B cell (primary cell): ENCODE measurements at places on chromosomes 3 and 15. TPM values are rescaled to one million over a fixed set of nuclear protein-coding genes. Genes with fewer than 3 reads are reported as not detected.

GRCh38 chr3:16265455-16265786, 409 bp downstream of the OXNAD1 start:
- H3K4me3 ChIP-seq = peak overlapping the region; percentile 80
- no peaks in the 10 kb centered on the region for H3K27me3 ChIP-seq
- H3K36me3 ChIP-seq = peaks cover 3% of the 10 kb centered on the region
- H3K4me1 ChIP-seq = peaks cover 12% of the 10 kb centered on the region

- H3K4me1 ChIP-seq = peaks cover 33% of the 10 kb centered on the region
- H3K4me3 ChIP-seq = peak overlapping the region; percentile 25
- H3K27me3 ChIP-seq = peaks cover 12% of the 10 kb centered on the region
- peak; percentile 81 for DNase-seq
- H3K36me3 ChIP-seq = no peaks in the 10 kb centered on the region
Observed at GRCh38 chr15:76056931-76057330, 2.9 kb upstream of the TMEM266 start.

GRCh38 chr3:112377568-112378071, 44.7 kb downstream of the CD200 start:
- H3K27me3 ChIP-seq = no peaks in the 10 kb centered on the region
- H3K36me3 ChIP-seq = no peaks in the 10 kb centered on the region
- H3K4me1 ChIP-seq = peaks cover 22% of the 10 kb centered on the region
- no peak overlapping the region for H3K27ac ChIP-seq

DNA sequence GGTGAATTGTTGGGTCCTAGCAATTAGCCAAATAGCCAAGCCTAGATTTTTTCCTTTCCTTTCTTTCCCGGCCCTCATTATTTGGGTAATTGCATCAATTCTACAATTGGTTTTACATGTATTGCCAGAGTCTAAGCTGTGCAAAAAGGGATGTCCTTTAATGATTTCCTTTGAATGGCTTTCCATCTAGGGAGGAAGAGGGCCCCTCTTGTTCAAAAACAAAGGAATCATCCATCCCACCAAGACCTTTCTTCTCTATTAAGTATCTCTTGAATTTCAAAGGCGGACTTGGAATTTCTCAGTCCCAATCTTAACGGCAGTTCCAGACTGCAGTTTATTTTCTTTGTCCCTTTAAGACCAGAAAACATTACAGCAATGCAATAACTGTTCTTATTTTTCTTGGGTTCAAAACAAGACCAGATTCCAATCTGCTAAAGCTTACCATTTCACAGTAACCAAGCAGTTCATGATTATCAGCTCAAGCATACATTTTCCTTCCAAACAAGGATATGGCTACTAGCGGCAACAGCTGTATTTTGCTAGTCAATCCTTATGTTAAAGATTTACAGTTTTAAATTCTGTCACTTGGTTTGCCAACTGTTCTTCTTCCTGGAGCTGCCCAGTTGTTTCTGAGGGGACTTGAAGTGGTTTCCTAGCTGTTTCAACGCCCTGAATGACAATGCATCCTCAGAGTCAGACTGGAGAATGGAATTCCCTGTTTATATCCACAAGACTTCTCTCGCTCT, 91.4 kb upstream of the LRIG1 start:
- H3K36me3 ChIP-seq = no peaks in the 10 kb centered on the region
- H3K27me3 ChIP-seq = no peaks in the 10 kb centered on the region
- DNase-seq = no peak
- H3K4me3 ChIP-seq = no peak overlapping the region

DNA sequence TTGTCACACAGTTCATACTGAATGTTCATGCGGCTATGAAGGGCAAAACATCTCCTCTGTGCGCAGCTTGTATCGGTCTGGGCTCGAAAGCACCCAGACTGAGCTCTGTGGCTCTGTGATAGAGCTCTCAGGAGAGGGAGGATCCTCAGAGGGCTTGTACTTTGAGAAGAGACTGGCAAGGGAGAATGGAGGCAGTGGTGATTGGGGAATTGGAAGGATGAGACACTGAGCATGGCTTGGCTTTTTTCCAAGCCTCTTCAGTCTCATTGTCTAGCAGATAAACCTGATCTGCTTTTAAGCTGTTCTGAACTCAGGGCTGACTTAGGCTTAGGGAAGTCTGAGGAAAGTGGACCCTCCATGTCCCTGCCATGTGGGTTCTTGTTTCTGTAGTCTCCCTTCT, 43.0 kb downstream of the RAD54L2 start:
- H3K4me3 ChIP-seq = no peak overlapping the region
- peaks cover 15% of the 10 kb centered on the region for H3K36me3 ChIP-seq
- DNase-seq = no peak
- H3K27ac ChIP-seq = no peak overlapping the region
- no peaks in the 10 kb centered on the region for H3K27me3 ChIP-seq
- H3K4me1 ChIP-seq = no peaks in the 10 kb centered on the region

DNA sequence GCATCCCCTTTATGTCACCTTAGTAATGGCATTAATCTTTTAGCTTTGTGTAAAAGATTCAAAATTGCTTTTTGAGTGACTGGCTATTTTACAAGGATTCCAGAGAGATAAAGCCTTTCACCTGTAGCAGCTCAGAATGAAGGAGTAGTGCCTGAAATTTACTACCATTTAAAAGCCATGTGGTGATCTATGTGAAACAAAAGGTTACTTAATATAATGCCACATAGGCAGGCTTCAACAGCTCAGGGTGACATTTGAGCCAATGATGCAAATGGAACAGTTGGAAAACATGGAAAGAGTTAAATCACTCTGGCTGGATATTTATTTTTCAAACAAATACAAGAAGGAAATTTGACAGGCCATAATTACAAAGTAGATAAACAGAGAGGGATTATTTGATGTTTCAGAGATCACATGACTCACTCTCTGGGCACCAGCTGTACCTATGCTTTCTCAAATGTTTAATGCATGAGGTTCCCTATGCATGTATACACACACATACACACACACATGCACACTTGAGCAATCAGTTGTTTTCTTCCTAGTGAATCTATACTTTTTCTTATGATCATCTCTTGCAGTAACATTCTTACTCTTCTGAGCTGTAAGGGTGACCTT, 171.5 kb downstream of the ZMAT3 start:
- H3K4me3 ChIP-seq = no peak overlapping the region
- no peaks in the 10 kb centered on the region for H3K36me3 ChIP-seq
- H3K4me1 ChIP-seq = no peaks in the 10 kb centered on the region
- DNase-seq = no peak

DNA sequence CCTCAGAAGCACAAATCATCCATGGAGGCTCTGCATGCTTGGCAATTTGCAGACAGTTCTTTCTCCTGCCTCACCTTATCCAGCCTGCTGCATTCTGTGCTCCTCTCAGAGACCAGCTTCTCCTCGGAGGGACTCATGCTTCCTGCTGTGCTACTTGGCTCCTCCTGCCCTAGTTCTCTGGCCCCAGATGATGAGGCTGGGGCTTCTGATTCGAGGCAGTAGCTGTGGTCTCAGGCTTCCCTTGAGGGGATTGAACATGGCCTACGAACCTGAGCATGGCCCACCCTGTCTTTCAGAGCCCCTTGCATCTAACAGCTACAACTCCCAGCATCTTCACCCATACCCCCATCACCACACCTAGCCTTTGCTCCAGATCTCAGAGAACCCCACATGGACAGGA, 6.7 kb downstream of the VIPR1 start:
- peaks cover 10% of the 10 kb centered on the region for H3K4me1 ChIP-seq
- DNase-seq = no peak
- H3K27me3 ChIP-seq = no peaks in the 10 kb centered on the region
- H3K36me3 ChIP-seq = no peaks in the 10 kb centered on the region
- no peak overlapping the region for H3K4me3 ChIP-seq
- H3K27ac ChIP-seq = no peak overlapping the region

GRCh38 chr3:126436826-126437717, 38.6 kb downstream of the ZXDC start:
- peaks cover 38% of the 10 kb centered on the region for H3K36me3 ChIP-seq
- H3K27ac ChIP-seq = no peak overlapping the region
- DNase-seq = no peak
- no peak overlapping the region for H3K4me3 ChIP-seq

DNA sequence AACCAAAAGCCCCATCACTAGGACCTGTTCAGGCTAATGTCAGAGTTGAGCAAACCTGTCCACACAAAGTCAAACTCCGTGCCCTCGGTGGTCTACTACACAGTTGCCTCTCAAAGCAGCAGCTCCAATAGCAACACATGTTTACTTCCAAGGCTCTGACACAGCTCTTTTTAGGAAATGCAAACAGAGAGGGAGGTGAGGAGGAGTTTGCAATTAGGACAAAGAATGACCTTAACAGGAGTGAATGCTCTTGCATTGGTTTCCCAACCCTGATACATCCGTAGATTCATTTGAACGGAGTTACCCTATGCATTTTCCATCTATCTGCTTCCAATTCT, 64.8 kb upstream of the GOLGA8B start:
- no peaks in the 10 kb centered on the region for H3K27me3 ChIP-seq
- no peak overlapping the region for H3K4me3 ChIP-seq
- DNase-seq = no peak
- no peaks in the 10 kb centered on the region for H3K4me1 ChIP-seq

DNA sequence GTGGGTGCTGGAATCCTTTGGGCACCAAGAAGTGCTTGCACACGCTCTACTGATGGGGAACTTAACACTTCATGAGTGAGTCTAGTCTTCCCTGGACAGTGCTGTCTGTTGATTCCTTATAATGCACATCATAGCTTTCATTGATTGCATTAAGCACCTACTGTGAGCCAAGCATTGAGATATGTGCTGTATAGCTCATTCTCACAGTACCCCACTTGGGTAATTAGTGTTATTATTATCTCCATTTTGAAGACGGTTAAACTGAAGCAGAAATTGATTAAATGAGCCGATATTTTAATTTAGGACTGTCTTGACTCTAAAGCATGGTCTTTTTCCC, 504 bp upstream of the PDHB start:
- no peaks in the 10 kb centered on the region for H3K27me3 ChIP-seq
- peak overlapping the region; percentile 91 for H3K4me3 ChIP-seq
- DNase-seq = no peak
- H3K4me1 ChIP-seq = peaks cover 9% of the 10 kb centered on the region
- peak overlapping the region; percentile 7 for H3K27ac ChIP-seq

- no peak for DNase-seq
- peaks cover 4% of the 10 kb centered on the region for H3K4me1 ChIP-seq
- no peak overlapping the region for H3K27ac ChIP-seq
- H3K36me3 ChIP-seq = no peaks in the 10 kb centered on the region
- no peak overlapping the region for H3K4me3 ChIP-seq
Observed at GRCh38 chr15:67018441-67018840, 47.0 kb upstream of the SMAD3 start.

GRCh38 chr15:26146202-26146601, 283.1 kb upstream of the ATP10A start:
- no peak overlapping the region for H3K4me3 ChIP-seq
- H3K27ac ChIP-seq = no peak overlapping the region
- no peaks in the 10 kb centered on the region for H3K27me3 ChIP-seq
- H3K4me1 ChIP-seq = no peaks in the 10 kb centered on the region

- H3K4me3 ChIP-seq = no peak overlapping the region
- no peaks in the 10 kb centered on the region for H3K27me3 ChIP-seq
- DNase-seq = no peak
- no peaks in the 10 kb centered on the region for H3K36me3 ChIP-seq
- no peak overlapping the region for H3K27ac ChIP-seq
- H3K4me1 ChIP-seq = no peaks in the 10 kb centered on the region
Observed at GRCh38 chr3:48394391-48394790, 22.4 kb downstream of the FBXW12 start.

The THRB gene
- 0.86 and 1.2 TPM in 2 replicates for total RNA-seq

The PARP9 gene
- total RNA-seq = 29.8 and 31.2 TPM in 2 replicates

The GOLGA6C gene
- total RNA-seq = not detected in 2 replicates

The CKMT1B gene
- total RNA-seq = not detected in 2 replicates

The LRRC49 gene
- 0.49 and 1.4 TPM in 2 replicates for total RNA-seq
